ENCODE measurements at places on chromosomes 12 and 14.
A peak's percentile ranks its signal among the peaks of the same experiment; 100 is the strongest.

DNA sequence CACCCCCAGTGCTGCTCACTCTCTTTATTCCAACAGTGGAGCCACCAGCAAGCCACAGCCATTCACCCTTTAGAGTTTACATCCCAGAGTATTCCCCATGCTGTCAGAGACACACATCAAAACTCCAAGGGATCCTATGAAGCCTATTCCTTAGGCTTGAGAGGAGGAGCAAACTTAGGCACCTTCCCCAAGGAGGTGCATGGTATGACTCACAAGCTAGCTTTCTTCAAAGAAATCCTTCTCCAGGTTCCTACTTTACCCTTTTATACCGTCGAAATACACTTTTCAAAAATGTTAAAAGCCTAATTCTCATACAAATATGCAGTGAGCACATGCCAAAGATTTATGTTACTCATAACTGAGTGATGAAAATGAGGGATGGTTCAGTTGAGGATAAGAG is 175.4 kb downstream of the ETNK1 start:
- DNase-seq: no peak

DNA sequence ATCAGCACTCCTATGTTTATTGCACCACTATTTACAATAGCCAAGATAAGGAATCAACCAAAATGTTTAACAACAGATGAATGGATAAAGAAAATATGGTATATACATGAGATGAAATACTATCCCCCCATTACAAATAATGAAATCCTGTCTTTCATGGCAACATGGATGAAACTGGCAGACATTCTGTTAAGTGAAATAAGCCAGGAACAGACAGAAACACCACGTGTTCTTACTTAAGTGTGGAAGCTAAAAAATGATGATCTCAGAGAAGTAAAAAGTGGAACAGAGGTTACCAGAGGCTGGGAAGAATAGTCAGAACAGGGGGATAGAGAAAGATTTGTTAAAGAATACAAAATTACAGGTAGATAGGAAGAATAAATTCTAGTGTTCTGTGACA is 113.7 kb upstream of the MDM1 start:
- DNase-seq: no peak

DNA sequence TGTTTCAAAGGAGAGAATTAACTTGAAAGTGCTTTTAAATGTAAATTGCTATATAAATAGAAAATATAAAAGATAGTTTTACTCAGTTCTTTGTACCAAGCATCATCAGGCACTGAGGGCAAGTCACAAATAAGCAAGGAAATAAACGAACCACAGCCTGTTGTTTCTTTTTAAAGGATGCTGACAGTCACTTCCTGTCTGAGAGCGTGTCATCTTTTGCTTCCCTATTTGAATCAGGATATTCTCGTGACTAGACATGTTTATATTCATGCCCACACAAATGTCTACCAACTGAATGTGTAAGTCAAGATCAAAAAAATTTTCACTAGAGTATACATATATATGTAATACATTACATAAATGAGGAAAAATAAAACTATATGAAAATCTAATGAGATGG is 31.4 kb upstream of the SLC2A13 start:
- DNase-seq: no peak

- DNase-seq: peak; percentile 15
Observed at GRCh38 chr12:52870361-52871290, 21.8 kb upstream of the KRT78 start.

GRCh38 chr12:19165451-19165850 is 35.9 kb downstream of the PLEKHA5 start:
- no peak for DNase-seq

- DNase-seq: no peak
Observed at GRCh38 chr12:85266356-85266755, 13.7 kb upstream of the ALX1 start.

- no peak for DNase-seq
Observed at GRCh38 chr12:99549651-99550050, 97.9 kb upstream of the GARIN6 start.

- DNase-seq: peak; percentile 30
Observed at GRCh38 chr14:59918824-59919569, 947 bp upstream of the LRRC9 start.

- no peak for DNase-seq
Observed at GRCh38 chr12:76891609-76892008, 12.8 kb upstream of the CSRP2 start.

DNA sequence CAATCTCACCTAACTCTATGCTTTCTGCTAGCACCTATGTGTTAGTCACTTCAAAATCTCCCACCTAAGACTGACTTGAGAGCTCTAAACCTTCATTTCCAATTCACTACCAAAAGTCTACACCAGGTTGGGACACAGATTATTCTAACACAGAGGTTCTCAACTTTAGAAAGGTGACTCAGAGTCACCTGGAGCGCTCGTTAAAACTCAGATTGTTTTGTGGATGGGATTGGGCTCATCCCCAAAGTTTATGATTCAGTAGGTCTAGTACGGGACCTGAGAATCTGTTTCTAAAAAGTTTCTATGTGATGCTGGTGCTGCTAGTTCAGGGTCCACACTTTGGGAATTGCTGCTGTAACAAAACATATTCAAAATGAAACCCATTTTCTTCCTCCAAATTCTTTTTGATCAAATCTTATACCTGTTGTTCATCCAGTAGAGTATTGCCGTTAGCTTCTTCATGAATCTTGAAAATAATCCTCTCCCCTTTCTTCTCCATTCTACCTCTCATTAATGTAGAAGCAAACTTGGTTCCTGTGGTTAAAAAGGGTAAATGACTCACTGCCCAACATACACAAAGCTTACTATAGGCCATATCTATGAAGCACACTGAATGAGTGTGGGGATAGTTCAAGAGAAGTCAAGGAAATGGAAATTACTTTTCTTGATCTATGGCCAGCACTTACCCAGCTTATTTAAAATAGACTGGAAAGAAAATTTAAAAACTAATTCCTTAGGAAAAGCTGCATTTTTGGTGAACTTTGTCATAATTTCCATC is 206.7 kb downstream of the KIF21A start:
- DNase-seq: no peak

GRCh38 chr14:80956102-80956501 is 681 bp downstream of the TSHR start:
- no peak for DNase-seq

DNA sequence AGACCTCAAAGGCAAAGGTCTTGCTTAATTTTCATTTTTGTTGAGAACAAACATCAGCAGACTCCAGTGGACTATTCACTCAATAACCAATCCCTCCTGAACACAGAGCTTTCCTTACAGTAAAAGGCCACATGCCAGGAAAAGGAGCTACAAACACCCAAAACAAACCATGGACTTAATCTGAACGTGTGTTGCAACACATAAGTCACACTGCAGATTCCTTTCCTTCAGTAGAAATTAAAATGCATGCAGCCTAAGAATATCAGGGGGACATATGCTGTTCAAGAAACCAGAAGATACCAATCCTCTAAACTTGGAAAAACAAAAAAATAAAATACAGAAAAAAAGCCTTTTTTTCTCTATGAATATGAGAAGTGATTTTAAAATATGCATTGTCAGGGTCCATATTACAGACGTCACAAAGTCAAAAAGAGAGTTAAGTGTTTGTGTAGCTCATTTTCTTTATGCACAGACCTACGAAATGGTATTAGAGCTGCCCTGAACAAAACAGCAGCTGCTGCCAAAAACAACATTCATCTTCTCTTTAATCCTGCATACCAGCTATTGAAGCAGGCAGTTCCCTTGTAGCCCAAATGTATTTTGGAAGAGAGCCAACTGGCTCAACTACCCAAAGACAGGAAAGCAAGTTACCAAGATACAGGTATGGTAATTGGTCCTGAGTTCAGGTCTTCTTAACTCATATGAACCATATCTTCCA is 26.2 kb downstream of the KITLG start:
- DNase-seq: peak; percentile 76

DNA sequence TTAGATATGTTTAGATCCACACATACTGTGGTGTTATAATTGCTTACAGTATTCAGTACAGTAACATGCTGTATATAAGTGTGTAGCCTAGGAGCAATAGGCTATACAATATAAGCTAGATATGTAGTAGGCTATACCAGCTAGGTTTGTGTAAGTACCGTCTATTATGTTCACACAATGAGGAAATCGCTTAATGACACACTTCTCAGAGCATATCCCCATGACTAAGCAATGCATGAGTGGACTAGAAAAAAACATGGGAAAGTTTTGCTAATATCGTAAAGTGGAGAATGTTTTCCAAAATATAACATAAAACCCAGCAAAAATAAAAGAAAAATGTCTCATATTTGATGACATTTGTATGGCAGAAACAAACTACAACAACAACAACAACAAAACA is 27.3 kb downstream of the AKAP3 start:
- DNase-seq: no peak

- DNase-seq: no peak
Observed at GRCh38 chr12:104422441-104422840, 34.3 kb upstream of the CHST11 start.

DNA sequence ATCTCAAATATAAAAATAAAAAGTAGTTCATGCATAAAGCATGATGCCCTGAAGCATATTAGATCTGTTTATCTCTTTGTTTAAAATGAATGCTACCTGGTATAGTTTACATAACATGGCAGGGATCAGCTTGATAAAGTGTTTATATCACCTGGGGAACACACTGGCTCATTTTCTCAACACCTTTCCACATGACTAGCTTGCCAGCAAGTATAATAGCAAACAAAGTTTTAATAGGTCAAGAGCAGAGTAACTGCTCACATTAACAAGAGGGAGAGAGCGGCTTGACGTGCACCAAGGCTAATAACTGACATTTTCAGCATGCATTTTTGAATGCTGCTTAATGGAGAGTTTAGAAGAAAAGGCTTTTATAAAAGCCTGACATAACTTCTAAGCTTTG is 246.4 kb downstream of the EGLN3 start:
- no peak for DNase-seq

DNA sequence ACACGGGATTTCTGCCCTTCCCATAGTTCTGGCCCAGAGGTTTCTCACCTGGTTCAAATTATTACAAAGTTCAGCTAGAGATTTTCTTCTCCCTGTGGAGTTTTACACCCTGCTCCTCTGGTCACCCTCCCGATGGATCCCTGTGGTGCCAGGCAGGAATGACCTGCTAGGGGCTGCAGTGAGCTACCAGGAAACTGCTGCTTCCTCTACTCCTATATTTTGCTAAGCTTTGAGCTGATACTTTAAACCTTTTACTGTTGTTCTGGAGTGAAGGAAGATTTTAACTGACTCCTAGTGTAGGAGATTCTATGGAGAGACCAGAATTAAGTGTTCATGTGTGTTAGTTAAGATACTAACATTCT is 30.4 kb upstream of the LRIG3 start:
- no peak for DNase-seq

GRCh38 chr14:63745858-63746425 is 18.1 kb upstream of the SGPP1 start:
- no peak for DNase-seq
